Body of pancreas (tissue), 4 donors: ENCODE measurements at places on chromosomes 5 and 9.
A peak's percentile ranks its signal among the peaks of the same experiment; 100 is the strongest.

- H3K4me3 ChIP-seq: peak overlapping the region; percentile 25
- peak; percentile 46 for DNase-seq
- H3K4me1 ChIP-seq: peaks cover 41% of the 10 kb centered on the region
Measured at GRCh38 chr5:107670087-107670931, 428 bp downstream of the EFNA5 start.

DNA sequence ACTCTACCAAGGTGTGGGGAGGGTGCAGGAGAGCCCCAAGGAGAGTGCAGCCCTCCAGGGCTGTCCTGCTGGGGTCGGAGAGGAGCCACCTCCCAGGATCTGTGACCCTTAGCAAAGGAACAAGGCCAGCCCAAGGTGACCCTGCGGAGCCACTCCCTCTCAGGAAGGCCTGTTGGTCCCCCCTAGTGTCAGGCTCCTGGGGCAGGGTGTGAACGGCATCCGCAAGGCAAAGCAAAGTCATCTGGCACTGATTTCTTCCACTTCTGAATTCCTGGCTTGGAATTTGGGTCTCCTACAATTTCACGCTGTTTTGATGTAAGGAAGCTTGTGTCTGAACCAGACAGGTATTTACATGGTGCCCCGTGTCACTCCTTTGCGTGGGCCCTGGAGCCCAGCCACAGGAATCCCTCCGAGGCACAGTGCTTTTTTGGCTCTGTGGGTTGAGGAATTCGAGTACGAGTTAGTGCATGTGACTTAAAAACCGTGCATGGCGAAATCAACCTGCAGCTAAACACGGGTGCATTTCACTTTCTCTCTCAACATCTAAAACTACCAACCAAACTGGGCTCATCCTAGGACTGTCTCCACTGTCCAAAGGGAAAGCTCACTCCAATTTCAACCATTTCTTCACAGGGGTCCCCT lies 24.5 kb upstream of the GFPT2 start:
- no peak overlapping the region for H3K4me3 ChIP-seq
- no peaks in the 10 kb centered on the region for H3K27me3 ChIP-seq
- no peaks in the 10 kb centered on the region for H3K4me1 ChIP-seq
- H3K36me3 ChIP-seq: no peaks in the 10 kb centered on the region
- no peak for DNase-seq

- DNase-seq: no peak
- no peak overlapping the region for H3K4me3 ChIP-seq
- no peaks in the 10 kb centered on the region for H3K36me3 ChIP-seq
- no peaks in the 10 kb centered on the region for H3K4me1 ChIP-seq
Measured at GRCh38 chr9:116027511-116027910, 126.1 kb upstream of the PAPPA start.

GRCh38 chr9:86721226-86721781 lies 226.0 kb downstream of the GAS1 start:
- no peaks in the 10 kb centered on the region for H3K36me3 ChIP-seq
- H3K4me1 ChIP-seq: peaks cover 29% of the 10 kb centered on the region
- no peak for DNase-seq
- no peak overlapping the region for H3K4me3 ChIP-seq
- no peaks in the 10 kb centered on the region for H3K27me3 ChIP-seq
- H3K27ac ChIP-seq: peak overlapping the region; percentile 72

DNA sequence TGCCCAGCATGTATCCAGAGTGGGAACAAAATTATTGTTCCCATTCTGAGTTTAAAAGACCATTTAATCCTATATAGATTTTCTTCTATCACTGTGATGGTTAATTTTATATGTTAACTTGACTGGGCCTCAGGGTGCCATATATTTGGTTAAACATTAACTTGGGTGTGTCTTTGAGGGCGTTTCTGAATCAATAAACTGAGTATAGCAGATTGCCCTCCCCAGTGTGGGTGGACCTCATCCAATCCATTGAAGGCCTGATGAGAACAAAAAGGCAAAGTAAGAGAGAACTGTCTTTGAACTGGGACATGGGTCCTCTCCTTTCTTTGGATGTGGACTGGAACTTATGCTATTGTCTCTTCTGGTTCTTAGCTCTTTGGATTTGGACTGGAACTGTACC lies 17.3 kb downstream of the RIOK2 start:
- DNase-seq: peak; percentile 23
- no peak overlapping the region for H3K27ac ChIP-seq
- peaks cover 12% of the 10 kb centered on the region for H3K36me3 ChIP-seq
- no peak overlapping the region for H3K4me3 ChIP-seq
- H3K27me3 ChIP-seq: no peaks in the 10 kb centered on the region

GRCh38 chr5:55450050-55450765 lies 84.6 kb downstream of the PLPP1 start:
- no peaks in the 10 kb centered on the region for H3K27me3 ChIP-seq
- no peak overlapping the region for H3K4me3 ChIP-seq
- H3K27ac ChIP-seq: no peak overlapping the region
- H3K4me1 ChIP-seq: peaks cover 6% of the 10 kb centered on the region

DNA sequence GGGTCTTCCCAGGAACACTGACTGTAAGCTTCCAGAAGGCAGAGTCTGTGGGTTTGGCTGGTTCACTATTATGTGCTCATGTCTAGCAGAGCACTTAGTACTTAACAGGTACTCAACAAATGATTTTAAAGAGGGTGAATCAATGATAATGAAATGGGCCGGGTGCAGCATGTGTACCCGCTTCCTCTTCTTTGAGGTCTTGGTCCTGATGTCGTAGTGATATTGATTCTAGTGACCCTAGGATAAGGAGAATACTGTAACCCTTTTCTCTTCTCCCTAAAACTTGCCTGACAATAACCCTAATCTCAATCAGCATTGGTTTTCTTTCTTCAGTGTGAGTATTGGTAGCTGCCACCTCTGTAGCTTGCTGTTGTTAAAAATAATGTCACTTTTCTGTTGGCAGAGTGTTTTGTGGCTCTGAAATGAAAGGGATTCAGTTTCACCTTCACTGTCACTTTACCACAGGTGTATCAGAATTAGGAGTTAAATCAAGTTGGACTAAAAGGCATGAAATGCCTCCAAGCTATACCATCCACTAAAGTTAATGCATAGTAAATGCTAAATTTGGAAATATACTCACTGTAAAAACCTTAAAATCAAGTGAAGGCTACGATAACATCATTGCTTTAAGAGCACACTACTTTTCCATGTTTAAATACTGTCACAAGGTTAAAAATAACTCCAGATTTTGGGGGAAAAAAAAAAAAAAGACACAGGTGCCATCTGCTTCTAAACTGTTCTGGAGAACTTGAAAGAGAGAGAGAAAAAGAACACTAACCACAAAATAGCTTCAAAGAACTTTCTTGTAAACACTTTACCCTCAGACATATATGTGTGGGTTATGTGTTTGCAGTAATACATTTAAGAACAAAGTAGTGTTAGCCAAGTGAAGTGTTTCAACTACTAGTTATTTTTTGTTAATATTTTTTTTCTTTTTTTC lies 6.0 kb downstream of the CAMK4 start:
- H3K4me1 ChIP-seq: no peaks in the 10 kb centered on the region
- H3K4me3 ChIP-seq: no peak overlapping the region
- DNase-seq: no peak
- H3K36me3 ChIP-seq: no peaks in the 10 kb centered on the region
- peaks cover 3% of the 10 kb centered on the region for H3K27me3 ChIP-seq
- H3K27ac ChIP-seq: no peak overlapping the region

DNA sequence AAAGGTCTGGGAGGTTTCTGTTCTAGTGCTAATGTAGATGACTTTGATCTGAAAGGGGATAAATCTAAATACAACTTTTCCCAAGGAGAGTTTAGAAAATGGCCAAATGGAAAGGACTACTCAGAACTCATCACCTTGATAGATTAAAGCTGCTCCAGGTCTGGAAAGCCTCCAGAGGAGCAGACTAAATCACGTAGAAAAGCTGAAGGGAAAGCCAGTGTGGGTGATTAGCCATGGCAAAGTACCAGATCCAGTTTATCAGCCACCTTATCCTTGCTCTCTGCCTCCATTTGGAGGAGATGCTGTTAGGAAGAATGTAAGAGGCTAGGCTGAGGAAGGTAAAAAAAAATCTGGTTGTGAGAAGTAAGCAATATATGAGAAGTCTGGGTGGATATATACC lies 120.7 kb upstream of the RAI14 start:
- peak overlapping the region; percentile 25 for H3K27ac ChIP-seq
- DNase-seq: no peak
- peaks cover 9% of the 10 kb centered on the region for H3K4me1 ChIP-seq
- H3K27me3 ChIP-seq: no peaks in the 10 kb centered on the region

- H3K4me3 ChIP-seq: no peak overlapping the region
- DNase-seq: peak; percentile 10
- H3K36me3 ChIP-seq: no peaks in the 10 kb centered on the region
- H3K27ac ChIP-seq: no peak overlapping the region
- no peaks in the 10 kb centered on the region for H3K27me3 ChIP-seq
Measured at GRCh38 chr9:80649001-80649420, 1040.3 kb downstream of the TLE1 start.

DNA sequence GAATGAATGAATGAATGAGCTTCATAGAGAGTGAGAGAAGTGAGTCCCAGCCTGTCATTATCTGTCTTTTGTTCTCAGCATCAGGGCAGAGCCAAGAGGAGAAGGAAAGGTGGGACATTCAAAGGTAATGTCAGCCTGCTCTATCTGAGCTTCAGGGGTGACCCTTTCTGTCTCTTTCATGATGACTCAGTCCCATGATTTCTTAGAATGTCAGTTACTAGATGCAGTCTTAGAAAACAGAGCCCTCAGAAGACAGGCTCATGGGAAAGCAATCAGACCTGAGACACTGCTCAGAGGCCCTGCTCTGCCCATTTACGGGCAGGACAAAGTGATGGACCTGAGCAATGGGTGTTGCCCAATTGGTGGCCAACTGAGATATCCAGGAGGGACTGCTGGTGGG lies 1.1 kb downstream of the SPATA31D1 start:
- no peaks in the 10 kb centered on the region for H3K27me3 ChIP-seq
- no peak for DNase-seq
- H3K4me3 ChIP-seq: no peak overlapping the region
- H3K4me1 ChIP-seq: no peaks in the 10 kb centered on the region
- no peaks in the 10 kb centered on the region for H3K36me3 ChIP-seq

DNA sequence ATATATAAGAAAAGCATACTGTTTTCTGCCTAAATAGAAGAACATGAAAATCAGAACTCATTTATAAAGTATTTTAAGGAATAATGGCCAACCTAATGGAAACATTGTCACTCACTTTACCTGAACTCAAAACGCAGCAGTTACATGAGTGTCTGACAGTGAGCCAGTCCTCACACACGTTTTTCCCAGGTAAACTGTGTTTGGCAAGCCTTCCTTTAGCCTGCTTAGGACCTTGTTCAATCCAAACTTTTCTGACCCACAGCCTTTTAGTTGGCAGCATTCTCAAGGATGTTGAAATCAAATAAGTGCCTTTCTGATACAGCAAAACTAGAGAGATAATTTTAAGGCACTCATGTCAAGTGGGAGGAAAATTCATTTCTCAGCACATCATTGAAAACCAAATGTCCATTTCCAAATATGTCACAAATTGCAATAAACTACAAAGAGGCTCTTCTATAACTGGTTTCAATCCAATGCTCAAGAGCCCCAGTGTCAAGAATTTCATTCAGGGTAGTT lies 83.5 kb upstream of the SPDL1 start:
- no peaks in the 10 kb centered on the region for H3K4me1 ChIP-seq
- H3K4me3 ChIP-seq: no peak overlapping the region
- no peak overlapping the region for H3K27ac ChIP-seq
- H3K27me3 ChIP-seq: no peaks in the 10 kb centered on the region
- no peak for DNase-seq

DNA sequence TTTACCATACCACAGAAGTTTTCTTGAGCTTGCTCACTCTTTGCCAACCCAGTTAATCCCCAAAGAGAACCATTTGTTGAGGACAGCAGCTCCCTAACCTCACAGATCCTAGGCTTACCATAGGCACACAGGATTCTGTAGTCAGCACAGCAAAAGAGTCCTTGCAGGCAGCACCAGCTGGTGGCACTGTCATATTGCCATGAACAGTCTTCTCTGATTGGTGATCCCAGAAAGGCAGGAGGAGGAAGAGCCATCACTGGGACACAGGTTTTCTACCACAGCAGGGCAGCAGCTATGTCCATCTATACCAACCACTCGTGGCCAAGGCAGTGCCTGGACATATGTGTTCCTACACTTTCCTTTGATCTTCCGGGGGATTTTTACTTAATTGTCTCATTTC lies 297.1 kb upstream of the CD180 start:
- no peak overlapping the region for H3K4me3 ChIP-seq
- no peak for DNase-seq
- no peak overlapping the region for H3K27ac ChIP-seq
- no peaks in the 10 kb centered on the region for H3K4me1 ChIP-seq

- H3K27me3 ChIP-seq: no peaks in the 10 kb centered on the region
- no peak overlapping the region for H3K27ac ChIP-seq
- no peak overlapping the region for H3K4me3 ChIP-seq
- no peaks in the 10 kb centered on the region for H3K4me1 ChIP-seq
Measured at GRCh38 chr5:143126174-143127019, 277.1 kb downstream of the NR3C1 start.

DNA sequence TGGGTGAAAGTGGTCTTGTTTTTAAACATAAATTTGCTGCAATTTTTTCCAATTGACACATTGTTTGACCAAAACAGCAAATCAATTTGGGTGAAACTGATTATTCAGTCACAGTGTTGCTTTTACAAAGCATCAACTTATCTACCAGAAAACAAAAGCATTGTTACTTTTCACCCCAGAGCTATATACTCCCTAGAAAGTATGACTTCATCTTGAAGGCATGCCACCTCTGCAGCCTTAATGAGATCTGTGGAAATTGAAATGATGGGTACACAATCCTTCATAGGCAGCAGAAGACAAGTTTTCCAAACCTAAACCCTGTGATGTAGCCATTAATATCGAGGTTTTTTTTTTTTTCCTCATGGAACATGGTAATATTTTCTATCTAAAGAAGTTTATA lies 615.9 kb downstream of the CHSY3 start:
- H3K27ac ChIP-seq: no peak overlapping the region
- no peaks in the 10 kb centered on the region for H3K27me3 ChIP-seq
- no peaks in the 10 kb centered on the region for H3K4me1 ChIP-seq
- H3K36me3 ChIP-seq: no peaks in the 10 kb centered on the region
- DNase-seq: no peak

DNA sequence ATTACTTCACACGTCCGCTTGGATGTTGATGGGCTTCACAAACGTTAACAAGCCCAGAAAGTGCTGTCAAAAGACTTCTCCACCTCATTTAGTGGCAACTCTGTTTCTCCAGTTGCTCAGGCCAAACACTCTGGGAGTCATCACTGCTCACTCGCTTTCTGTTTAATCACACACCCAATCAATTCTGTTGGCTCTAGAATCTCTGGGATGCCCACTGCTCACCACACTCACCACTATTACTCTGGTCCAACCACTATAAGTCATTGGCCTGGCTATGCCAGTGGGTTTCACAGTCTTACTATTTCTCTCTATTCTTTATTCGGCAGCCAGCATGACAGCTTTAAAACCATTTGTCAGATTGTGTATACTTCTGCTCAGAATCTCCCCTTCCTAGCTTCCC lies 163.5 kb downstream of the KDM4C start:
- peaks cover 7% of the 10 kb centered on the region for H3K4me1 ChIP-seq
- H3K36me3 ChIP-seq: no peaks in the 10 kb centered on the region
- no peak overlapping the region for H3K4me3 ChIP-seq

- H3K27me3 ChIP-seq: no peaks in the 10 kb centered on the region
- H3K4me1 ChIP-seq: peaks cover 3% of the 10 kb centered on the region
- H3K36me3 ChIP-seq: no peaks in the 10 kb centered on the region
- DNase-seq: no peak
Measured at GRCh38 chr5:120456006-120456405, 8.1 kb upstream of the PRR16 start.

GRCh38 chr5:135478938-135479337 lies 26.8 kb upstream of the TIFAB start:
- H3K4me1 ChIP-seq: no peaks in the 10 kb centered on the region
- H3K27ac ChIP-seq: no peak overlapping the region
- DNase-seq: no peak
- no peaks in the 10 kb centered on the region for H3K36me3 ChIP-seq
- no peaks in the 10 kb centered on the region for H3K27me3 ChIP-seq
